ENCODE measurements at places on chromosomes 4 and X.

DNA sequence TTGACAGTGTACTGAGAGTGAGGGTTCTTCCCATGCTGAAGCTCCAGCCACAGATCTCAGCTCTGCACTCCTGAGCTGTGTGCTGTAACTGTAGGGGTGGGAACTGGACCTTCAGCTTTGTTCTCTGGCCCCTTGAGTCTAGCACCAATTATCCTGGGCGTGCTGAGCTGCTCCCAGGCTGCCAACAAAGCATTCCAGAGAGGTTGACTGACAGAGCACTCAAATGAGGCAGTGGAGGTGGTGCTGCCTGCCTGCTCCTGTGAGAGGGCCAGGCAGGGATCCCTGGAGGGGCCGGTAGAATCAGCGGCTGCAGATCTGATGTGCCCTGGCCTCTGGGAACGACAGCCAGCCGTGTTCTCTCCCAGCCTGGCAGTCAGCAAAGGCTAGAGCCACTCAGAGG is 375.7 kb upstream of the AADAT start:
- DNase-seq, result no peak

DNA sequence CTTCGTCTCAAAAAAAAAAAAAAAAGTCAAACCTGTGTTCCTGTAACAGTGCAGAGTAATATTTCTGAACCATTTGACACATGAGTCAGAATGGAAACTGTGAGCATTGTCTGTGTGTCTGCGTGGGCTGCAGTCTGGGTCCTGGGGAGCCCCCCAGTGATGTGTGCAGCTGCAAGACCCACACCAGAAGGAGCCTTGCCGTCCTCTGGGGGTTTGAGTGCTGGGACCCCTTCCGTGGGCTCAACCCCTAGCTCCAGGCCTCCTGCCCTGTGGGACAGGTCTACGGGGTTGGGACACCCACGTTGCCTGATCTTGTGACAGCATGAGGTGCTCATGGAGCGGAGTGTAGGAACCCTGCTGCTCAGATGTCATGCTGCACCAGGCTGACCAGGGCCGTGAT is 43.7 kb downstream of the DDX3X start:
- no peak for DNase-seq

DNA sequence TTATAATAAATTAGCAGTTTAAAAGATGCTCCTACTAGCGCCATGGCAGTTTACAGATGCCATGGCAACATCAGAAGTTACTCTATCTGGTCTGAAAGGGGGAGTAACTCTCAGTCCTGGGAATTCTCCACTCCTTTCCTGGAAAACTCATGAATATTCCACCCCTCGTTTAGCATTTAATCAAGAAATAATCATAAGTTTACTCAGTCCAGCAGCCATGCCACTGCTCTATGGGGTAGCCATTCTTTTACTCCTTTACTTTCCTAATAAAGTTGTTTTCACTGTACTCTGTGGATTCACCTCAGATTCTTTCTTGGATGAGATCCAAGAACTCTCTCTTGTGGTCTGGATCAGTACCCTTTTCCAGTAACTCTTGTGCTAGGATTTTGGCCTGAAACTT is 52.3 kb downstream of the GUCY1B1 start:
- DNase-seq, result no peak

- no peak for DNase-seq
Measured at GRCh38 chr4:159201168-159201567, 98.3 kb downstream of the RAPGEF2 start.

DNA sequence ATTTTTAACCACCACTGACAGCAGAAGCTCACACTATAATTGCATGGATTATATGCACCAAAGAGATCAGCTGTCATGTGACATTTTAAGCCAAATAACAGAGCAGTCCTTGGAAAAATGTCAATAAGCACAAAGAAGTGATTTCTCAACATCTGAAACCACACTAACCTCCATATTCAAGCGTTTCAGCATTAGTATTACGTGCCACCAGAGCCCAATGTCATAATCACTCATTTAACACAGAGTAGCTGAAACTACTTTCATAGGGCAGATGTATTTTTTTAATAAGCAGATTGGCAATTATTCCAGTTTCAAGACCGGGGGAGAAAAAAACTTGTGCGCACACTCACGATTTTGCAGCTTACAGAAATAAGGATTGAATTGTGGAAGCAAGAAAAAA is 76.6 kb downstream of the SH3KBP1 start:
- DNase-seq, result peak; percentile 59

- no peak for DNase-seq
Measured at GRCh38 chr4:7777871-7778509, 161.7 kb downstream of the AFAP1 start.

DNA sequence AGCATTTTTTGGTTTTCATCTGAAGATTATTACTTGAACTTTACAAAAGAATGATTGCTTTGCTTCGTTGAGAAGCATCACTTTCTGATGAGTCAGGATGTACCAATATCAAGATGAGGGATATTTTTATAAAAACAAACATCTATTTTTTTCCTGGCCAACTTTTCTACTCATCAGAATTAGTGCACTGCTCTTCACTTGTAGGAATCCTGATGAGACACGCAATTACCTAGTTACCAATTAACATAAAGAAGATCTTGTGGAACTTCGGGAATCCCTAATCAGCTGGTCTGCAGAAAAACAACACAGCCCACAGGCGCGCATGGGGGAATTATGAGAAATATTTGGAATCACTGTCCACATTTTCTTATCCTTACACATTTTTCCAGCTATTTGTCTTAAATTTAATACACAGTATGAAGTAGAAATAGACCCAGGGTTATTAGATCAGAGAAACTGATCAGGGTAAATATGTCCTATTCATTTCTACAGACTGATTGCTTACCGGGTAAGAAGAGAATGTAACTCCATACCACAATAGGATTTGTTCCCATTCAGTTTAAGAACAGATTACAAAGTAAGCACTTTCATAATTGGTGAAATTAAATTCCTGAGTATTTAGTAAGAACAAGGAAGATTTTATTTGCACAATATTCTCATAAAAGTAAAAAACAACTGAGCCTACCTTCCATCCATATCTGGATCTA is 50.9 kb downstream of the MFAP3L start:
- no peak for DNase-seq

GRCh38 chrX:54397113-54397512 is 39.3 kb upstream of the WNK3 start:
- no peak for DNase-seq

- DNase-seq, result no peak
Measured at GRCh38 chr4:25113915-25114904, 46.0 kb downstream of the SEPSECS start.

DNA sequence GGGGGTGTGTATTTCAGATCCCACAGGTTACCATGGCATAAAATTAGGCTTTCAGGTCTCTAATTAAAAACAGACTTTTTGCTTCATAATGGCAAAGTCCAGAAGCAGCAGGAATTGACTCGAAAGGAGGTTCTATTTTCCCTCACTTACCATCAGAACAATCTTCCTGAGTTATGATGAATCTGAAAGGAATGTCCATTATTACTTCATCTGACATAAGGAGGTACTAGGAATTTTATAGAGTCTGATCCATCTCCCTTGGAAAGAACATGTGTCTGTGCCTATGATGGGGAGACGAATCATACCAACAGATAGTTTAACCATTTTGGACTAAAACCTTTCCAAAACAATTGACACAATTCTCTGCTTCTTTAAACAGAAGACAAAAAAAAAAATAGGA is 206.3 kb upstream of the FGF13 start:
- no peak for DNase-seq

DNA sequence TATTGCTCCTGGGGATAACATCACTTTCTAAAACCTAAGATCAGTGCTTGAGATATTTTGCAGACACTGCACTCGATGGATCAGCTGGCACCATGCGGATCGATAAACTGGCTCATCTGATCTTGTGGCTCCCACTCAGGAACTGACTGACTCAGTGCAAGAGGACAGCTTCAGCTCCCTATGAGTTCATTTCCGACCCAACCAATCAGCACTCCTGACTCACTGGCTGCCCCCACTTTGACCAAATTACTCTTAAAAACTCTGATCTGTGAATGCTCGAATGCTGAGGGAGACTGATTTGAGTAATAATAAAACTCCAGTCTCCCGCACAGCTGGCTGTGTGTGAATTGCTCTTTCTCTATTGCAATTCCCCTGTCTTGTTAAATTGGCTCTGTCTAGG is 110.1 kb downstream of the ANAPC4 start:
- no peak for DNase-seq
